NCI-H1092 (cell line): ENCODE measurements at places on chromosomes 3 and 15.
A peak's percentile ranks its signal among the peaks of the same experiment; 100 is the strongest.

- DNase-seq, result no peak
These were observed 5.0 kb downstream of the MASP1 start for GRCh38 chr3:187286467-187287059.

GRCh38 chr3:68972358-68972979 lies 40.1 kb upstream of the TAFA4 start:
- DNase-seq, result peak; percentile 39

GRCh38 chr3:32593903-32594525 lies 23.4 kb upstream of the DYNC1LI1 start:
- no peak for DNase-seq

DNA sequence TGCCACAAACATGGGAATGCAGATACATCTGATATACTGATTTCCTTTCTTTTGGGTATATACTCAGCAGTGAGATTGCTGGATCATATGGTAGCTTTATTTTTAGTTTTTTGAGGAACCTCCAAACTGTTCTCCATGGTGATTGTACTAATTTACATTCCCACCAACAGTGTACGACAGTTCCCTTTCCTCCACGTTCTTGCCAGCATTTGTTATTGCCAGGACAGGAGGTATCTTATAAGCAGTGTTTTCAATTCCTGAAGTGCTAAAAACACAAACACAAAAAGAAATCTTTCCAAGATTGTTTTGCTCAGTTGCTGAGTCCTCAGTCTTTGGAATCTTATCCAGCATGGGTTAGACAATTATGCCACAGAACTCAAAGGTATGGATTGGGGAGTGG lies 13.5 kb downstream of the GTF2E1 start:
- DNase-seq, result no peak

GRCh38 chr3:16140116-16140893 lies 34.2 kb upstream of the GALNT15 start:
- no peak for DNase-seq

GRCh38 chr3:36907911-36908646 lies 36.8 kb downstream of the TRANK1 start:
- no peak for DNase-seq

GRCh38 chr3:55819005-55819404 lies 331.9 kb upstream of the WNT5A start:
- no peak for DNase-seq

DNA sequence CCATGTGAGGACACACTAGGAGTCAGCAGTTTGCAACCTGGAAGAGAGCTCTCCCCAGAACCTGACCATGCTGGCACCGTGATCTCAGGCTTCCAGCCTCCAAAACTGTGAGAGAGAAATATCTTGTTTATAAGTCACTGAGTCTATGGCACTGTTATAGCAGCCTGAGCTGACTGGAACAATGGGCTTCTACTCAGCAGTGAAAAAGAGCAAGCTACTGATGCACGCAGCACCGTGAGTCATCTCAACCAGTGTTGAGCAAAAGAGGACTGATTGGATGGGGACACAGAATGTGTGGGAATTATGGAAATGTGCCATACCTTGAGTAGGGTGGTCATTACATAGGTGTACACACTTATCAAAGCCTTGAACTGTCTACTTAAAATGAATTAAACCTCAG lies 230.4 kb downstream of the PLCL2 start:
- DNase-seq, result no peak

DNA sequence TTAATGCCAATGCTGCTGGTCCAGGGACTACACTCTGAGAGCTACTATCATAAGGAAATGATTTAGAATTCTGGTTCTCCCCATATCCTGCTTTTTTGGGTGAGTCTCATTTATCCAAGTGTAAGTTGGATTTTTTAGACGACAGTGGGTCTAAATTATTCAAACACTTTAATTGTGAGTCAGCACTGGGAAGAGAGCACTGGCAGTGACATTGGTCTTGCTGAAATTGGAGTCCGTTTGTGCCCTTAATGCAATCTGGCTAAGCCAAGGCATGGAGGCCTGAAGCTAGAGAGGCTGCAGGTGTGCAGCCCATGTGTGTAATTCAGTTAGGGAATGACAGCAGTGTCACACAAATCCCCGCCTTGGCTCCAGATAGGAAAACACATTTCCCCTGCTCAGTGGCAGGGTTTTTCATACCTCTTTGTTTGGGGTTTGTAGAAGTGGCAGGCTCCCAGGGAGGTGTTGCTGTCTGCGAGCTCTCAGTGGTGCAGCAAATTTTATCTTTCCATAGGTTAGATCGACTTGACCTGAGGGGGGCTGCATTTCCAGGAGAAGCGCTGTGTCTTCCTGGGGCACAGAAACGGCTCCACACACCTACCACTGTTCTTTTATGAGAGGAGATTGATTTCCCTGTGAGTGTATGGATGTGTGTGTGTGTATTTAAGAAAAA lies 197.7 kb downstream of the CD47 start:
- DNase-seq, result no peak

DNA sequence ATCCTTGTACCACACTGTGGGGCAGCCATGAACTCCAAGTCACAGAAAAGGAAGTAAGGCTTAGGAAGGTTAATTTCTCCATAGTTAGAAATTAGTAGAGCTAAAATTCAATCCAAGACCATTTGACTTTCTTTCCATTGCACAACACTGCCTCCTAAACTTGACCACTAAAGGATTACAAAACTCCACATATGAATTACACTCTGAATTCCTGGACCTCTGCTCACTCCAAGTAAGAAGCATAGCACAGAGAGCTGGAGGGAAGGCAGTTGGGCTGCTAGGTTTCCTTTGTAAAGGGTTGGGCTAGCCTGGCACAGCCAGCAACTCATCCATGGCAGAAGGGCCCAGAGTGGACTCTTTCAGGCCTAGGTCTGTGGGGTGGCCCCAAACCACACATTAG lies 134.4 kb downstream of the MYLK start:
- no peak for DNase-seq

- DNase-seq, result no peak
These were observed 183.7 kb downstream of the RPLP1 start for GRCh38 chr15:69636169-69636915.

DNA sequence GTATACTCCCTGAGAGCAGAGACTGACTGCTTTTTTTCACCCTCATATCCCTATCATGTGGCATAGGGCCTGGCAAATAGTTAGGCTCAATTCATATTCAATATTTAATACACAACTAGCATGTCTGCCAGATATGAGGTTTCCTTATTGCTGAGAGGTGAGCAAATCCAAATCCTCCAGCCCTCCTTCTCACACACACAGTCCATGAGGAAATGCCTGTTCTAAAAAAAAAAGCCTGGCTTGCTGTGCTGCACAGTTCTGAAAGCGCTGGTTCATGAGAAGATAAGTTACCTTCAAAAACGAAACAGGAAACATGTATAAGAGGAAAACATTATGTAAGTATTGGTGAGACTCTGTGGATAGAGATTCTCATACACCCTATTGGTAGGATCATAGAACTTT lies 15.5 kb upstream of the ACAP2 start:
- DNase-seq, result no peak
